ENCODE measurements at places on chromosomes 3 and 15.
A peak's percentile ranks its signal among the peaks of the same experiment; 100 is the strongest.

GRCh38 chr15:62727501-62727900 lies 315.0 kb upstream of the TPM1 start:
- no peak for DNase-seq

DNA sequence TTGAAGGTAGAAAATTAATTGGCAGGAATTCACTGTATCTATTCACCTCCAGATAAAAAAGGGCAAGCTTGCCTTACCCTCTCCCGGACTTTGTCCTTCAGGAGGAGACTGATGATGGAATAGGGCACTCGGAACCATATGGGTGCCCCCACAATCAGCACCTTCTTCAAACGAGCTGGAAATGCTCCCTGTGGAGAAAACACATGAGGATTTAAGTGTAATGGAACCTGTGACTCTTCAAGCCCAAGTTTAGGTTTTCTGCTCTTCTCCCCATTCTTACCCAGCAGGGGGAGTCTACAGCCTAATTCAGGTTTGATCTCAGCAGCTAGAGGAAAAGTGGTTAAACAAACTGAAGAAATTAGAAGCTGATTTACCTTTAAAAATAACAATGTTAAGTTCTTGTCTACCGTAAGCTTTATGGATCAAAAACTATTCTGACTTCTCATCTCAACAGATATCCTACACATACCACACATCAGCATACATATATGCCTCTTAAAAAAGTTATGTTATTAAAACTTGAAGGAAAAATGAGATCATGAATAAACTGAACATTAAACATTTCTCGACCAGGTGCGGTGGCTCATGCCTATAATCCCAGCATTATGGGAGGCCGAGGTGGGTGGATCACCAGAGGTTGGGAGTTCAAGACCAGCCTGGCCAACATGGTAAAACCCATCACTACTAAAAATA lies 57.5 kb upstream of the SIN3A start:
- no peak for DNase-seq

- no peak for DNase-seq
Observed at GRCh38 chr15:43948691-43949325, 122.0 kb downstream of the WDR76 start.

DNA sequence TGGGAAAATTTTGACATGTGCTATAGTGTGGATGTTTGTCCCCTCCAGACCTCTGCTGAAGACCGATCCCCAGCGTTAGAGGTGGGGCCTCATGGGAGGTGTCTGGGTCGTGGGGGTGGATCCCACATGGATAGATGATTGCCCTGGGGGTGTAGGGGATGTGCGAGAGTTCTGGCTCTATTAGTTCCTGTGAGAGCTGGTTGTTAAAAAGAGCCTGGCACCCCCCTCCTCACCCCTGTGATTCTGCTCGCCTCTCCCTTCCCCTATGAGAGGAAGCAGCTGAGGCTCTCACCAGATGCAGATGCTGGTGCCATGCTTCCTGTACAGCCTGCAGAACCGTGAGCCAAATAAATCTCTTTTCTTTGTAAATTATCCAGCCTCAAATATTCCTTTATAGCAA lies 67.4 kb downstream of the ATP10A start:
- DNase-seq: no peak

DNA sequence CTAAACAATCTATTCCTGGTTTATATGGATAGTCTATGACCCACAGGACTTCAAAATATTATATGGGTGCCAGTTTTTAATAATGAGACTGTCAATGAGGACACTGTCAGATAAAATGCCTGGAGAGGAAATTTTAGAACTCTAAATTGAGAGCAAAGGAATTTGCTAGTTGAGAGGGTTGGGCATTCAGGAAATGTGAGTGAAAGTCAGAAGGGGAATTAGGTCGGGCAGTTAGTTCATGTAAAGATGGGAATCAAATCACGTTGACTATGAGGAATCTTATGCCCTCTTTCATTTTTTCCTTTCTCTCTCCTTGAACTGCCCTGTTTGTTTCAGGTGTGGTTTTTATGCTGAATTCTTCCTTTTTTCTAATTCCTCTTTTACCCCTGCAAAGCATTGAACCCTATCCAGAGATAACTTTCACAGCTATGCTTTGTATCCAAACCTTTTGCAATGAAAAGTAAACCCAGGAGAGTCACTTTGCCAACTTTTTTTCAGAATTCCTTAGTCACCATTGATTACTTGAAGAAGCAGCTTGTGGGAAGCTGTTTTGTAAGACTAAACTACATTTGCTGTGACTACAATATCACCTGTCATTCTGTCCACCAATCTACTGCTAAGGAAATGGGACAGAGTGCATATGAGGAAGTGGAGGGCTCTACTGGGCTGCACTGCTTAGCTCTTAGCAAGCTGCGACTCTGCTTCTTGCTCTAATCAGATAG lies 27.8 kb downstream of the CHP1 start:
- DNase-seq: no peak

GRCh38 chr15:33089878-33090757 lies 104.4 kb downstream of the FMN1 start:
- DNase-seq: peak; percentile 40

DNA sequence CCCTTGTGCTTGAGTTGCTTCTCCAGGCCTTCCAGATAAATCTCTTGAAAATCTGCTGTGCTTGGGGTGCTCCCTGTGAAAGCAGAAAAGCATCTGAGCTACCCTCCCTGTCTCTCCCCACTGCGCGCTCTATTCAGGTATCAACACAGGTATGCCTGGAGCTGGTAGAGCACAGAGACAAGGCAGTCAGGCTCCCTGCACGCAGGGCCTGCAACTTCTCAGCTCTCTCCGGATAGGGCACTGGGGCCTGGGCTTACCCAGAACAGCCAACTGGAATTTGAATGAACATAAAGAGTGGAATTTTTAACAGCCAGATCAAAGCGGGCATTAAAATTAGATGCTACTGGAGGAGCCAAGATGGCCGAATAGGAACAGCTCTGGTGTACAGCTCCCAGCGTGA lies 183.6 kb downstream of the XXYLT1 start:
- no peak for DNase-seq
